Left lung (tissue), 14 donors: ENCODE measurements at places on chromosomes 6 and 20. TPM values are rescaled to one million over a fixed set of nuclear protein-coding genes. Genes with fewer than 3 reads are reported as not detected.
A peak's percentile ranks its signal among the peaks of the same experiment; 100 is the strongest.

GRCh38 chr6:3867641-3868502 lies 18.7 kb downstream of the FAM50B start:
- no peak for DNase-seq

GRCh38 chr6:113190170-113190569 lies 667.0 kb upstream of the MARCKS start:
- no peak for DNase-seq

GRCh38 chr6:167564416-167565250 lies 239.7 kb downstream of the TTLL2 start:
- peak; percentile 48 for DNase-seq

GRCh38 chr20:1333462-1334369 lies 4.8 kb upstream of the SDCBP2 start:
- no peak for DNase-seq

DNA sequence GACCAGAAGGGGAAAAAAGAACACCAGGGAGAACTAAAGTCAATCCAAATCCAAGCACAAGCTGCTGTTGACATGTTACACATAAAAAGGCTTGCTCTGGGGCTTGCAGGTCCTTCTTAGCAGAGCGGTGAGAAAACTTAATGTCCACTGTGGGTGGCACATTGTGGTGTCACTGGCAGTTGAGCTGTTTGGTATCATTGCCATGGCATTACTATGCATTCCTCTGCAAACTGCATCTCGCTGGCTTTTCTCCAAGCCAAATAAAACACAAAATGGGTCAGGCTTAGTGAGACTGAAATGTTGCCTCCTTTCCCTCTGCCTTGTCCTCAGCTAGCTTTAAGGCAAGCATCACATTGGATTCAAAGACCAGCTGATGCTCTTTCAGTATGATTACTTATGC lies 40.9 kb downstream of the LY86 start:
- DNase-seq: no peak

DNA sequence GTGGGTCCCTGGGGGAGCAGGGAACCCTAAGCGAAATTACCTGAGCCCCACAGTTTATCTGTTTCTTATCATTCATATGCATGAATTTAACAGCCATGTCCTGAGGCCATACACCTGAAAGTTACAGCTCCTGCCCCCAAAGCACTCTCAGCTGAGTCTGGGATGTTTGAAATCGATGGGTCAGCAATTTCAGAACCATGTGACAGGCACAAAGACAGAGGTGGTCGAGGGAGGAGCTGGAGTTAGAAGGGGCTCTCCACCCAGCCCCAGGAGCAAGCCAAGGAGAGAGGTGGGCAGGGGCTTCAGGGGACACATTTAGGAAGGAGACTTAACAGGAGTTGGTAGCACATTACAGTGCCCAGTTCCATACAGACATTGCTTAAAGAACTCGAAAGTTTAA lies 14.9 kb downstream of the TTBK1 start:
- DNase-seq: no peak

MYCT1 gene
- 31.9 TPM for polyA plus RNA-seq

SIM1 gene
- 0.03 TPM for polyA plus RNA-seq
